ENCODE measurements at places on chromosomes 7 and 10.

GRCh38 chr10:88466786-88467185 lies 116.3 kb downstream of the RNLS start:
- no peak for DNase-seq

DNA sequence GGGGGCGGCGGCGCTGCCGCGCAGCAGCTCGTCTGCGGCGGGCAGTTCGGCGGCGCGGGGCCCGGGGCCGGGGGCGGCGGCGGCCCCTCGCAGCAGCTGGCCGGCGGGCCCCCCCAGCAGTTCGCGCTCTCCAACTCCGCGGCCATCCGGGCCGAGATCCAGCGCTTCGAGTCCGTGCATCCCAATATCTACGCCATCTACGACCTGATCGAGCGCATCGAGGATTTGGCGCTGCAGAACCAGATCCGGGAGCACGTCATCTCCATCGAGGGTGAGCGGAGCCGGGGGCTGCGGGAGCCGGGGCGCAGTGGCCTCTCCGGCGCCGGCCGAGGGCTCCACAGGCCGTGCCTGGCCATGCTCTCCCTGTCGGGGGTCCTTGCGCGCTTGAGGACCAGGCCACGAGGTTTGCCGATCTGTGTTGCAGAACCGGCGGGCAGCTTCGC lies 548 bp downstream of the AGAP3 start:
- no peak for DNase-seq

GRCh38 chr10:94214481-94214893 lies 148.3 kb downstream of the NOC3L start:
- DNase-seq = no peak

DNA sequence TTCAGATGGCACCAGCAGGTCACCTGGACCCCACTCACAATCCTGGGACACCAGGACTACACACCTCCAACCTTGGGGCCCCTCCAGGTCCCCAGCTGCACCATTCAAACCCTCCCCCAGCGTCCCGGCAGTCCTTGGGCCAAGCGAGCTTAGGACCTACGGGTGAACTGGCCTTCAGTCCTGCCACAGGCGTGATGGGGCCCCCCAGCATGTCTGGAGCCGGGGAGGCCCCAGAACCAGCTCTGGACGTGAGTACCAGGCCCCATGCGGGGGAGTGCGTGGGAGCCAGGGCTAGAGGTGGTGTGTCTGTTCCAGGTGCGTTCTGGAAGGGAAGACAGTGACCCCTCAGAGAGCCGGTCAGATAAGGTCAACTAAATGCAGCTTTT lies 17.8 kb downstream of the ZMIZ2 start:
- no peak for DNase-seq

DNA sequence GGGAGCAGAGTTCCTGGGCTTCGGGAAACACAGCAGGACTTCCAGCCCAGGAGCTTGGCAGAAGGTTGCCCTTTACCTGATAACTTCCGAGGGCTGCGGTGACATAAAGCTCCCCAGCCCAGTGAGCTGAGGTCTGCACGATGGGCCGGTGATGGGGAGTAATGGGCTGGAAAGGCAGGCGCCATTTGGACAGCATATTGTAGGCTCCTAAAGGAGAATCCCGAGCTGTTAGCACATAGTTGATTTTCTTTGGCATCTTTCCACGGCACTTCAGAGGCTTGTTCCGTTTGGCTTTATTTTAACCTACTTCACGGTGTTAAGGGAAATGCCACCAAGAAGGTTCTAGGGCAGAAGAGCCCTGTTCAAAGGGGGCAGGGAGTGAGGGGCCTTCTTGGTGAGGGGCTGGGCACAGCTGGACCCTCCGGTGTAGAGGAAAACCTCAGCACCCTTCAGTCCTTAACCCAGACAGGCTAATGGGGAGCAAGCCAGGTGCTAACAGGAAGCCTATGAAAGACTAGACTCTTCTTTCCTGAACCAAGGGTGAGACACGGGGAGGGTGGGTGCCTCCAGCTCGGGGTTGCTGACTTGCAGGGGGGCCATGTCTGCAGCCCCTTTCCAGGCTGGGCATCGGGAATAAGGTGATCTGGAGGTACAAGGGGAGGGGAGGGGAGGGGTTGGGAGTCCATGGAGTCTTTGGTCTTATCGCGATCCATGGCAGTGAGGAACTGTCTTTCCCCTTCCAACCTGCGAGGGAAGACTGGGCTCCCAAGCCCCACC lies 347.7 kb downstream of the GLRX3 start:
- no peak for DNase-seq

DNA sequence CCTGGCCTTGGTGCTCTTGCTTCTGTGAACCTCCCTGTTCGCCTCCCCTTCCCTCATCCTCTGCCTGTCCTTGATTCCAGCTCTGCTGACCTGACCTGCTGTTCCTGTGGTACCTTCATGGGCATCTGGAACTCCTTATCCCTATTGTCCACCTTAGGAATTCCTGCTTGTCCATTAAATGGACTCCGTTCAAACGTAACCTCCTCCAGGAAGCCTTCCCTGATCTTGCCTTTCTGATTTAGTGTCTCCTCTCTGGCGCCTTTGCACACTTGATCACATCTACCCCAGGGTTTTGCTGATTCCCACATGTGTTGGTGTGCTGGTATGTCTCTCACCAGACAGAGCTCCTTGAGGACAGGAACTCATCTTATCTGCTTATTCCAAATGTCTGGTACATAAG lies 20.9 kb downstream of the TSPAN15 start:
- DNase-seq = no peak

GRCh38 chr10:63887023-63887589 lies 365.9 kb downstream of the REEP3 start:
- no peak for DNase-seq

DNA sequence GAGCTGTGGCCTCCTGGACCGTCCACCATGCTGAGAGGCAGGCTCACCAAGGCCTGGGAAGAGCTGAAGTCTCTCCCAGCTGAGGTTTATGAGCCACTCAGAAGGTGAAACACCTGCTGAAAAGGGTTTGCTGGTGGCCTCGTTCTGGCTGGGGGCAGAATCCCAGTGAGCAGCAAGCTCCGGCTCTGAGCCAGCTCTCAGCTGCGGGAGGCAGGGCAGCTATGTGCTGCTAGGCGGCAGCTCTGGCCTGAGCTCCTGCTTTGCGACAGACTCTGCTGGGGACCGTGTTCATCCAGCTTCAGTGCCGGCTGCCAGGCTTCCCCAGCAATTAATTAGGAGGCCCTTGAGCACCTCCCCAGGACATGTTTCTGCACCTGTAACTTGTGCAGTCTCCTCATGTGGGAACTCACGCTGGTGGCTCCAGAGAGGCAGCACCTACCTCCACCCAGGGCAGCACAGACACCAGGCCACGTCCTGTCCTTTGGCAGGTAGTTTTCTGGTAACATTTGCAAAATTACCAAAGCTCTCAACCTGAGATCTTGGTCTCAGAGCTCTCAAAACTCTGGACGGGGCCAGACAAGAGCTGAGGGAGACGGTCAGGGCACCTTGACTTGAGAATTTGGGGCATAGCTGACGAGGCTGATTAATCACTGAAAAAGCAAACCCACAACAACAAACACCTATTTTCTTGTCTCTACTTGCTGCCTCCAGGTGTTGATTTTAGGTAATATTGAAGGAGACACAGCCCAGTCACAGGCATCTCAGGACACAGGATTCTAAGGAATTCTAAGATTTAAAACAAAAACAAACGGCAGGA lies 185.0 kb downstream of the TCERG1L start:
- DNase-seq = no peak
